ENCODE measurements at places on chromosomes 1 and 21. TPM values are rescaled to one million over a fixed set of nuclear protein-coding genes. Genes with fewer than 3 reads are reported as not detected.

Gene KRTAP13-1
- not detected for total RNA-seq

Gene CHI3L1
- total RNA-seq: not detected

Gene TFF2
- total RNA-seq: not detected

GRCh38 chr1:97308131-97308530, 586.5 kb downstream of the PTBP2 start:
- no peak for DNase-seq

DNA sequence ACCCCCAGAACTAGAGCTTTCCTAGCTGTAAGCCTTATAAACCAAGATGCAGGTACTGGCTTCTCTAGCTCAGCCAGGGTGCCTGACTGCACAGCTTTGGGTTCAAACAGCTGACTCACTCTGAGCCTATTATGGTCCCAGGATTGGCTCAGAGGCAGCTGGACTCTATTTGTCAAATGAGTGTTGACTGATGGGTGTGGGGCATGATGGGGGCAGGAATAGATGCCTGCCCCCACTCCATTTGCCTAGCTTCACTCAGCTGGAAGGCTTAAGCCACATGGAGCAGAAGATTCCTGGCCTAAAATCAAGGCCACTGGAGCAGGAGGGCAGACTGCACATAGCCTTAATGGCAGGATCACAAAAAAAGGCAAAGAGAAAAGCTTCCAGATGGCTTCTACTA, 90.5 kb downstream of the PIK3R3 start:
- no peak for DNase-seq

- DNase-seq: no peak
Observed at GRCh38 chr1:108554682-108555427, 5.0 kb upstream of the EEIG2 start.
